ENCODE measurements at places on chromosomes 3 and 15. TPM values are rescaled to one million over a fixed set of nuclear protein-coding genes. Genes with fewer than 3 reads are reported as not detected.

The LNP1 gene
- 0.08 TPM for polyA plus RNA-seq

The RAB6B gene
- polyA plus RNA-seq, result 0.46 TPM

The EIF2A gene
- 59.0 TPM for polyA plus RNA-seq

The ZNF385D gene
- polyA plus RNA-seq, result not detected

The NOX5 gene
- not detected for polyA plus RNA-seq

The NR1I2 gene
- not detected for polyA plus RNA-seq

The IQCF6 gene
- not detected for polyA plus RNA-seq

The RASGRP1 gene
- polyA plus RNA-seq, result 0.38 TPM

The GHSR gene
- not detected for polyA plus RNA-seq

The NLGN1 gene
- polyA plus RNA-seq, result not detected
